NCI-H146 (cell line): ENCODE measurements at places on chromosomes 2 and 18.
A peak's percentile ranks its signal among the peaks of the same experiment; 100 is the strongest.

DNA sequence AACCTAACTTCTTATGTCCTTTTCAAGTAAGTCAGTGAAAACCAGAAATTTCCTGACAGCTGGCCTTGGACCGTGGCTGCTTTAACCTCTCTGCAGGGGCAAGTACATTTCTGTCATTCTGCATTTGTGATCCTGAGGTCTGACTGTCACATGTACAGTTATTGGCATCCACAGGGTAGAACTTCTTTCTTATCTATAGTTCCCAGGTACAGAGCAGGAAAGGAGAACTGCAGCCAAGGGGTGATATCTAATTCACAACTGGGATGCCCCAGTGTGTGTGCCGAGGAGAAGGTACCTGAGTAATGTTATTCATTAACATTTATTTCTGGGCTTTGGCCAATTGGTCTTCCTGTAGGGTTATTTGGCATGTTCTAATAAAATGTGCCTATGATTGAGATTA is 468.9 kb downstream of the PARD3B start:
- DNase-seq: no peak

DNA sequence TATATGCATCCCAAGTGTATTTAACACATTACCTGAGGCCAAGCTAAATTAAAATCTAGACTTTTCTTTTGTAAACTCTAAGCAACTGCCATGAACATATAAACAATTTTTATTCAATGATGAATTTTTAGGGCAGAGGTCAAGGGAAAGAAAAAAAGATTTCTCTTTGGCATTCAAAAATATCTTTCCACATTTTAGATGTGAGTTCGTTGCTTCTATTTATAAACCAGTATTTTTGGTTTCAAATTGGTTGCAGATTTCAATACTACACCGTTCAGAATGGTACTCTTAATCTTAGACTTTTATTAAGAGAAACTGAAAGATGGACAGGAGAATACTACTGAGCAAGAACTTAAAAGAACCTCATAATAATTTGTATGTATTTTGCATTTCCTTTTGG is 293.6 kb upstream of the CCDC68 start:
- no peak for DNase-seq

DNA sequence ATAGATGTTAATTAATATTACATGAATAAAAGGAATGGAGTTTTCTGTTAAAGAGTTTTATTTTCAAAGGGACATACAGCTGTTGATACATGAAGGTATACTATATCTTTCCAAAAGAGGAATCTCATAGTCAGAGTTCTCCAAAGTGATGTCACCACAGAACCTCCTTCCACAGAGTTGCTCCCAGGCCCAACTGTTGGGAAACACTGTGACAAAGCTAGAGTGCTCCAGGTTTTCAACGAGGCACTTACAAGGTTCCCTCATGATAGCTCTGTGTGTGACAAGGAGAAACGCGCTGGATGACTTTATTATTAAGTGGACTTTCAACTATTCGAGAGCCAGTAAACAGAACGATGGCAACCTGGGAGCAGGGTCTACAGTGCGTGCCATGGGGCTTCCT is 33.5 kb downstream of the PTPN18 start:
- no peak for DNase-seq

- no peak for DNase-seq
These were observed 5.1 kb upstream of the GAL3ST2 start for GRCh38 chr2:241771286-241772062.

DNA sequence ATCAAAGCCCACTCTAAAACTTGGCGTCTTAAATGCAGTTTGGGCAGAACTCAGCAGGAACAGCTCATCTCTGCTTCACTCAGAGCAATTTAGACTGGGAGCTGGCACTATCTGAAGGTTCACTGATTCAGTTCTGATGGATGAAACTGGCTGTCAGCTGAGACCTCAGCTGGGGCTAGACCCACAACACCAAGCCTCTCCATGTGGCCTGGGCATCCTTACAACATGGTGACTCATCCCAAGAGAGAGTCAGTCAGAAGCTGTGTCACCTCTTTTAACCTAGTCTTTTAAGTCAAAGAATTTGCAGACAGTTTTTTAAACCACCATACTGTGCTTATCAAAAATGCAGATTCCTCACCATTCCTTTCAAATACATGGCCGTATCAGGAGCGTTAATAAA is 62.6 kb upstream of the ZNF397 start:
- no peak for DNase-seq

DNA sequence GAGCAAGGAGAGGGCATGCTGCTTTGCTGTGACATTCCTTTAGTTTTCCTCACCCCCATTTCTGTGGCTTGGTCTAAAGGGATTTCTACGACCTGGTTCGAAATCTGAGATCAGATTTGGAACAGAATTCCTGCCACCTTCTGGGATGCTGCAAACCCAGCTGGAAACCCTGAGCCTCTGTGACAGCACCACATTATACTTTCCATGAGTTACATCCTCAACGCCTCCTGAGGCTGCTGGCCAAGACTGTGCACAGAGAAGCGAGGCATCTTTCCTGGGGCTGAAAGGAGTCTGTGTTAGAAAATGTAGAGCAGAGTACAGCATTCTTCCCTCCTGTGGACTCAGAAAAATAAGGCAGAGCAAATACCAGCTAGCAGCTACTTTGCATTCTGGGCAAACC is 138.1 kb upstream of the CHAC2 start:
- DNase-seq: no peak

DNA sequence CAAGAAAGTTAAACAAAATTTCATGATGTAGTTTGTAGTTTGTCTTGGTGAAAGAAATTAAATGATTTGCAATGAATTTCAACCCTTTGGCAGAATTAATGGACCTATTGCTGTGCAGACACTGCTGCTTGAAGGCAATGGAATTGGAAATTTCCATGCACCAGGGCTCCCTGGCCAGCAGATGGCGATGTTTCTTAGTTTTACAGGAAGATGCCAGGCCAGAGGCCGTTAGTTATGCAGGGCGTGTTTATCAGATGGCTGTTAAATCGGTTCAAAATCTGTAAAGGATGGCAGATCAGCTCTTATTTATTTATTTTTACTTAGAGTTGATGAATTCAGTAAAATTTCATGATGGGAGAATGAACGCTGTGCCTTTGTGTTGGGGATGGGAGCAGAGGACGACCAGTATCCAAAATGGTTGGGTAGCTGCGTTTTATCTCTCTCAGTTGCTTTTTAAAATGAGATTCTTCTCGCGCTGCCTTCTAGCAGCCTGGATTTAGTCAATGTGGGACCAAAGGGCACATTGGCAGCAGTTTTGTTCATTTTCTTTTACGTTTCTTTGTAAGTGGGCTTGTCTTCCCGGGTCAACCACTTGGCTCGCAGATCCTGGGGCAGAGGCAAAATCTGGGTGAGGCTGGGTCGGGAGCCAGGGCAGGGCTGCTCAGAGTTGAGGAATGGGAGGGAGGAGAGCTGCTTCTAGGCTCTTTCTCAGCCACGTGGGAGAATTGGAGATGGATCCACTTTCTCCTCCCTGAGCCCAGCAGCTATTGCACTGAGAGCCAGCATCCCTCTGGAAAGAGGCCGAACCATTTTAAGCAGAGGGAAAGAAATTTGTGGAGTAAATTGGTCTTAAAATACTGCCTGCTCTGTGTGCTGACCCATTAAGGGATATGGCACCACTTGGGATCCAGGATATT is 344.0 kb downstream of the PIK3C3 start:
- DNase-seq: peak; percentile 93

DNA sequence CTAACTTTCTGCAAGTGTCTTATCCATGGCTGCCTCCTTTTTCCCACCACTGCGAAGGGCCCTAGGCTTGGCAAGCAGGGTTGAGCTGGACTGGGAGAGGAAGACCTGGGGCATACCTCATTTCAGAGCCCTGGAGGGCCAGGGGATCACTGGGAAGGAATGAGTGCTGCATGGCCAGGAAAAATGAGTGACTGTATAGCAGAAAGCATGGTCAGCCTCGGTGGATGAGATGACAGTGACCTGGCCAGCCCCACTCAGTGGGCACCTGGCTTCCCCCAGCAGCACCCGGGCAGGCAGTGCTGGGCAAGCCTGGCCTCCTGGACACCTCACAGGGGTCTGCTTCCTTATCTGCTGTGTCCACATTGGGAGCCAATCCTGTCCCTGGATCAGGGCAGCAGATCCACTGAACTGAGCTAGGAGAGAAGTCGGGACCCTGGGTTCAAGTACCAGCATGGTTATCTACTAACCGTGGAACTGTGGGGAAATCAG is 76.4 kb downstream of the HS1BP3 start:
- DNase-seq: no peak

GRCh38 chr2:162074632-162074895 is 549 bp upstream of the DPP4 start:
- DNase-seq: no peak

- peak; percentile 89 for DNase-seq
These were observed at the start of gene DTNB for GRCh38 chr2:25673300-25674076. Gene DTNB, minus strand, starts transcription at chr2:25673577. Its CDS starts 20,917 bp downstream, at chr2:25652660.

GRCh38 chr2:159267921-159268320 is 18.6 kb downstream of the WDSUB1 start:
- no peak for DNase-seq

GRCh38 chr2:230423851-230424458 is 8.0 kb downstream of the SP100 start:
- no peak for DNase-seq

DNA sequence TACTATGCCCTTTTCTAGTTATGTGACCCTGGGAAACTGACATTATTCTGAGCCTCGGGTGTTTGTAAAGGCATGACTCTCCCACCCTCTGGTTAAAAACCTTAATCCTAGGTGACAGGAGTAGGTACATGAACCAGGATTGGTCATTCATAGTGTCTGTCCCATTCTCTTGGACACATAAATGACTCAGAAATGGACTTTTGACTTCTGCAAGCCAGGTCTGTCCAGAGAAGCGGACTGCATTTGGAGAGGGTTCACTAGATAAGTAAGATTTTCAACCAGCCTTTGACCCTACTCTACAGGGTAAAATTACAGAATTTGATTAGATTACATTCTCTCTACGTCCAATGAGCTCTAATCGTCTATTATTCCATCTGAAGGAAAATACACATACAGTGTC is 285.9 kb downstream of the DPP10 start:
- DNase-seq: no peak

GRCh38 chr2:179020156-179020750 is 29.7 kb downstream of the CCDC141 start:
- DNase-seq: peak; percentile 32
